Spinal cord (tissue), 10 donors: ENCODE measurements at places on chromosomes 7 and 10. TPM values are rescaled to one million over a fixed set of nuclear protein-coding genes. Genes with fewer than 3 reads are reported as not detected.

GRCh38 chr7:47335557-47336471 lies 246.1 kb downstream of the TNS3 start:
- no peak for DNase-seq

Gene NME8
- not detected for polyA plus RNA-seq

DNA sequence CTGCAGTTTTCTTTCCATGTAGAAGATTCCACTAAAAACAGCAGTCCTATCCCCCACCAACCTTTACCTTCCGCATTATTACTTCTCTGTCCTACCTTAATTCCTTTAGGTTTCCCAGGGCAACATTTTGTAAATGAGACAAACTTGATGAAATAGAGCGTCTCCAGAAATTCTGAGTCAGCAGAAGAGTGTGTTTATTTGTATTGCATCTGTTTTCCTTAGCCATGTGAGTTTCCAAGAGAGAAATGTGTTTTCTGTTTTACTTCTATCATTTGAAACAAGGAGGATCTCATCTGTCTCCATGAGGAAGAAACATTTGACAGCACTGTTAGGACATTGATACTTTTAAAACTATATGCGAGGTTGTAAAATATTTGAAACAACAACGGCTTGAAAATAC lies 244.2 kb upstream of the PLXDC2 start:
- DNase-seq = no peak

DNA sequence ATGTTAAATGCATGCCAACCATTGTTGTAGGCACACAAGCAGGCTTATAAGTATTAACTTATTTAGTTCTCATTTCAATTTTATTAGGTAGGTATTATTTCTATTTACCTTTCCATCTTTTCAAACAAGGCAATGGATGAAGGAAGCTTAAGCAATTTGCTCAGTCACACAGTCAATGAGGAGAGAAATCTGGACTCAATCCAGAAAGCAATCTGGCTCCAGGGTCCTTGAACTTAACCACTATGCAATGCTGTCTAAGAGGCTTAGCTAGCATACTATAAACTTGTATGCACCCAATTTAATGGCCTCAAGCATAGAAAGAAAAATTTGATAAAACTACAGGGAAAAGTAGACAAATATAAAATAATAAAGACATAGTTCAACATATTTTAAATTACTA lies 88.6 kb downstream of the VWDE start:
- DNase-seq = peak; percentile 35

Gene PRSS37
- polyA plus RNA-seq = 0.45 TPM

Gene NOLC1
- 92.0 TPM for polyA plus RNA-seq

Gene DKK1
- 7.3 TPM for polyA plus RNA-seq

Gene DTX2
- 11.4 TPM for polyA plus RNA-seq

GRCh38 chr10:124058346-124059003 lies 34.9 kb downstream of the CHST15 start:
- DNase-seq = no peak

- DNase-seq = peak; percentile 80
Observed at GRCh38 chr7:150992833-150993302, 2.1 kb downstream of the NOS3 start.

GRCh38 chr7:95520136-95520535 lies 34.4 kb downstream of the ASB4 start:
- DNase-seq = no peak

GRCh38 chr7:83509255-83510021 lies 139.5 kb downstream of the SEMA3E start:
- no peak for DNase-seq

Gene ZNF680
- polyA plus RNA-seq = 17.8 TPM

Gene WDR86
- 16.6 TPM for polyA plus RNA-seq

GRCh38 chr10:78985973-78986818 lies 82.6 kb upstream of the ZMIZ1 start:
- no peak for DNase-seq

DNA sequence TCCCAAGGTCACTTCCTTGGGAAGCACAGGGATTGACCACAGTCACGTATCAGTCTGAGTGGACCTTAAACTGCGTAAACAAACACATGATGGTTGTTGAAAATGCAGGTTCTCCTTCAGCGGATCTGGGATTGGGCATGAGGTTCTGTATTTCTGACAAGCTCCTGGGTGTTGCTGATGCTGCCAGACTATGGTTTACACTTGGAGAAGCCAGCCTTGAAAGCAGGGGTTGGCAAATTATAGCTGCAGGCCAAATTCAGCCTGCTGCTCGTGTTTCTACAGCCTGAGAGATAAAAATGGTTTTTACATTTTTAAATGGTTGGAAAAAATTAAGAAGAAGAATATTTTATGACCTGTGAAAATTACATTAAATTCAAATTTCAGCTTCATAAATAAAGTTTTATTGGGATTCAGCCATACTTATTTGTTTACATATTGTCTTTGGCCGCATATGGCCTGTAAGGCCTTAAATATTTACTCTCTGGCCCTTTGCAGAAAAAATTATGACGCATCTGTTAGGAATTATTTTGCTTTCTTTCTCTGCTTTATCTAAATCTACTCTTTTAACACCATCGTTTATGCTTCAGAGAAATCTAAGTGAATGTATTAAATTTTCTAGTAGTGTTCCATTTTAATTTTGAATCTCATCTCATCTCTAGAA lies 109.6 kb downstream of the SH2D4B start:
- DNase-seq = no peak

Gene HTR5A
- 6.3 TPM for polyA plus RNA-seq

Gene GDF10
- 11.2 TPM for polyA plus RNA-seq

- DNase-seq = no peak
Observed at GRCh38 chr10:4557469-4557868, 268.5 kb upstream of the AKR1E2 start.

- no peak for DNase-seq
Observed at GRCh38 chr10:78547905-78548304, 514.2 kb downstream of the RPS24 start.

Gene GARIN1A
- 5.4 TPM for polyA plus RNA-seq

GRCh38 chr7:43625980-43626379 lies 43.1 kb downstream of the STK17A start:
- no peak for DNase-seq

GRCh38 chr7:2911466-2911865 lies 67.4 kb upstream of the GNA12 start:
- DNase-seq = no peak

GRCh38 chr7:134197345-134197744 lies 70.2 kb downstream of the LRGUK start:
- DNase-seq = no peak

DNA sequence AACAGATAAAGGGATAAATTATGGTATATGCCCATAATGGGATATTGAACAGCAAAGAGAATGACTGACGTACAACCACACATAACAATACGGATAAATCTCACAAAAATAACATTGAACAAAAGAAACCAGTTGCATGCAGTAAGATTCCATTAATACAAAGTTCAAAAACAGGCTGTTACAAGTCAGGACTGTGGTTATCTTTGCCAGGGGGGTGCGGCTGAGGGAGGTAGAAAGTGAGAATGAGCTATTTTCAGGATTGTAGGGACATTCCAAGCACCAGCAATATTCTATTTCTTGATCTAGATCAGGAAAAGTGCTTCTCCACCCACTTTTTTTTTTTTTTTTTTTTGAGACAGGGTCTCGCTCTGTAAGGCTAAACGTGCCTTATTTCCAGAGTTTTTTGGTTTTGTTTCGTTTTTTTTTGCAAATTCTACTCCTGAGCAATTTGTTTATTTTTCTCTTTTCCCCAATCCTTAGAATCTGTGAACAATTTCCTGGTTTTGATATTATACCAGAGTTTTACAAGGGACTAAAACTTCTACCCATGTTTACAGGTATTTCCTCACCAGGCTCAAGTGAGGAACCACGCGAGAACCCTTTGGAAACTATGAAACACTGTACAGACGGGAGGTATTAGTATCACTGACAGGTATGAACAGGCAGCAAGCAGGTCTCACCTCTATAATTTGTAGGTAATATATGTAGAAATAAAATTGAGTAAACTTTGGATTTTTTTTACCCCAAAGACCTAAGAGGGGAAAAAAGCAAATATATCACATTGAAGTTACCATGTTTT lies 9.9 kb downstream of the SMURF1 start:
- DNase-seq = no peak

GRCh38 chr7:25427721-25428120 lies 199.4 kb upstream of the NPVF start:
- no peak for DNase-seq

DNA sequence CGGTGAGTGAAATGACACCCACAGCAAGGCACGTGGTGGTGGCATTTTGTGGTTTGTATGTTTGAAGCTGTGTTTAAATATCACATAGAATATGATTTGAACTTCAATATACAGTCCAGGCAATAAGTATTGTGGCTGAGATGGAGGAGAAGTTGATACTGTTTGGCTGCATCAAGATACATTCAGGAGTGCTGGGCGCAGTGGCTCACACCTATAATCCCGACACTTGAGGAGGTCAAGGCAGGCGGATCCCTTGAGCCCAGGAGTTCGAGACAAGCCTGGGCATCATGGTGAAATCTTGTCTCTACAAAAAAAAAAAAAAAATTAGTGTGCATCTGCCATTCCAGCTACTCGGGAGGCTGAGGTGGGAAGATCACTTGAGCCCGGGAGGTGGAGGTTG lies 35.2 kb upstream of the NUB1 start:
- DNase-seq = no peak

DNA sequence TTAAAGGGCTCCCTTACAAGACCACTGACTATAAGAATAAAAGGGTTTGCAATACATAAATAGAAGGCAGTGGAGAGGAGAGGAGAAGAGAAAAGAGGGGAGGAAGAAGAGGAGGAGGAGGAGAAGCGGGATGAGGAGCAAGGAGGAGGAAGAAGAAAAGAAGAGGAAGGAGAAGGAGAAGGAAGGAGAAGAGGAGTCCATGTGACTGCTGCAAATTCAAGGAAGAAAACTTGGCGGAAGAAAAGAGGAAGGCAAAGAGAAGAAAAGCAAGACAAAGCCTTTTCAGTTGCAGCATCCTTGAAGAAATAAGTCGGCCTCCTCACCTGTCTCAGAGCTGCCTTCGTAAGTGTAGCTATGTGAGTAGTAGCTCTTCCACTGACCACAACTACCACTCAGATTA lies 22.6 kb downstream of the ASAH2 start:
- DNase-seq = no peak

Gene CYP3A5
- 2.6 TPM for polyA plus RNA-seq

DNA sequence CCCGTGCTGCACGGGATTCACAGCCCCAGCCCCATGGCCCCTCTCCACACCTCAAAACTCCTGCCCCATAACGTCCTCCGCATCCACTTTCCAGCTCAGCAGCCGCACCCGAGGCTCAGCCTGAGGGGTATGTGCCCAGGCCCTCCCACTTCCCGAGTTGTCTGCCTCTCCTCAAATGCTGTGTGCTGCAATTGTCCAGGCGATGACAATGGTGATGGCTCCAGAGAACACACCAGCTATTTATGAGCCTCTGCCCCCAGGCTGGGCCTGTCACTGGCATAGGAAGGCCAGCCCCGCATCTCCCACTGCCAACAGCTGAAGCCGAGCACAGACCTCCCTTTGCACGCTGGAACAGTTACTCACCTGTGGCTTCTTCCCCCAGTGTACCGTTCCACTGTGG lies 2.4 kb upstream of the LDB3 start:
- DNase-seq = no peak

DNA sequence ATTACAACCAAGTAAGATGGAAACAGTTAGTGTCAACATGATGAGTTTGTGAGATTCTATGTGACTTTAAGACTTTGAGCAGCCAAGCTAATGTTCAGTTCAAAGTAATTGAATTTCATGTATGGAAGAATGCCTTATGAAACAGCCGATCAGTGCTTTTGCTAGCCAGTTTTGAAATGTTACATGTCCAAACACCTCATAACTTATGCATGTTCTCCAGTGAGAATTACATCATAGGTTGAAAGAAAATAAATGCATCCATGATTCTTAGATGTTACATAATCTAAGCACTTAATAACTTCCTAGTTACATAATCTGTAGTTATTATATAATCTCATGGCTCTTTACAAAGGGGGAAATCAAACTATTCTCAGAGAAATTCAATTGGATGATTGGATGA lies 211.3 kb downstream of the BICC1 start:
- DNase-seq = no peak

Gene NKX2-3
- not detected for polyA plus RNA-seq
